ENCODE measurements at places on chromosomes 11 and 22. TPM values are rescaled to one million over a fixed set of nuclear protein-coding genes. Genes with fewer than 3 reads are reported as not detected.

DNA sequence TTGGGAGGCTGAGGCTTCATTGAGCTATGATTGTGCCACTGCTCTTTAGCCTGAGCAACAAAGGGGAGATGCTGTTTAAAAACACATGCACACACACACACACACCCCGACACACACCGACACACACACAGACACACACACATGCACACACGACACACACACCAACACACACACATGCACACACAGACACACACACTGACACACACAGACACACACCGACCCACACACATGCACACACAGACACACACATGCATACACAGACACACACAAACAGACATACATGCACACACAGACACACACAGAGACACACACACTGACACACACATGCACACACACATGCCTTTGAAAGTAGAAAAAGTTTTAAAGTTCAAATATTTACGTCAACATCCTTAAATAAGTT, 5.5 kb upstream of the LTO1 start:
- H3K36me3 ChIP-seq = no peaks in the 10 kb centered on the region
- DNase-seq = no peak
- no peak overlapping the region for H3K4me3 ChIP-seq
- H3K27ac ChIP-seq = no peak overlapping the region
- H3K27me3 ChIP-seq = peaks cover 10% of the 10 kb centered on the region

DNA sequence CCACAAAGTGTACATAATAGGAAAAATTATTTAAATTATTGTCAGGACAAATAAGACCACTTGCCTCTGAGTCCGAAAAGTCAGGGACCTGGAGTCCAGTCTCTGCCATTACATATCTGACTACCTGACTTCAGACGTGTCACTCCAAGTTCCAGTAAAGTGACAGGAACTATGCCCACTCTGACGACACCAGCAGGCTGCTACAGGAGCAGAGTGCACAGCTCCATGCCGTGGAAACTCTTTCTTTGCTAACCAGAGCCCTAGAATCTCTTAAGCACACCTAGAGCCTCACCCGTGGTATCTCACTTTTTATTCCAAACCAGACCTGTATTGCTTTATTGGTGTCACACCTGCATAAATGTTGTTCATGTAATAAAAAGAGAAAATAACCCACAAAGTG, 93.7 kb downstream of the PLEKHA7 start:
- no peak overlapping the region for H3K4me3 ChIP-seq
- H3K36me3 ChIP-seq = no peaks in the 10 kb centered on the region
- no peak overlapping the region for H3K27ac ChIP-seq
- no peaks in the 10 kb centered on the region for H3K4me1 ChIP-seq
- H3K27me3 ChIP-seq = peaks cover 6% of the 10 kb centered on the region

- H3K4me3 ChIP-seq = no peak overlapping the region
- DNase-seq = no peak
- H3K4me1 ChIP-seq = no peaks in the 10 kb centered on the region
- H3K27me3 ChIP-seq = no peaks in the 10 kb centered on the region
These were observed 55.2 kb downstream of the PPFIBP2 start for GRCh38 chr11:7569044-7569443.

- H3K4me3 ChIP-seq = no peak within 1 kb of the TSS
- peaks cover 10% of the 10 kb centered on the region for H3K27me3 ChIP-seq
- H3K4me1 ChIP-seq = peaks cover 10% of the 10 kb centered on the region
- no peaks in the 10 kb centered on the region for H3K36me3 ChIP-seq
- no peak for DNase-seq
These were observed at the start of gene CHST1 for GRCh38 chr11:45665206-45665932. Gene CHST1, minus strand, starts transcription at chr11:45665622. Its CDS starts 14,699 bp downstream, at chr11:45650923.

GRCh38 chr11:108154591-108154990, 33.2 kb downstream of the ACAT1 start:
- H3K27ac ChIP-seq = no peak overlapping the region
- H3K4me1 ChIP-seq = no peaks in the 10 kb centered on the region
- peaks cover 4% of the 10 kb centered on the region for H3K36me3 ChIP-seq

The MAP6 gene
- total RNA-seq = not detected

The OR52A1 gene
- total RNA-seq = not detected

Measured in T-cell (primary cell).